ENCODE measurements at places on chromosomes 3 and 15.

GRCh38 chr15:70169147-70169546 is 71.4 kb upstream of the TLE3 start:
- no peak for DNase-seq

GRCh38 chr15:99969261-99969920 is 236.2 kb upstream of the LYSMD4 start:
- DNase-seq = peak; percentile 40

GRCh38 chr3:173397161-173398110 is at the start of gene NLGN1:
Gene NLGN1, plus strand, starts transcription at chr3:173397744.
- no peak for DNase-seq

- no peak for DNase-seq
Measured at GRCh38 chr3:115571413-115571812, 51.9 kb upstream of the GAP43 start.

GRCh38 chr3:54137311-54137710 is 15.0 kb downstream of the CACNA2D3 start:
- DNase-seq = no peak

DNA sequence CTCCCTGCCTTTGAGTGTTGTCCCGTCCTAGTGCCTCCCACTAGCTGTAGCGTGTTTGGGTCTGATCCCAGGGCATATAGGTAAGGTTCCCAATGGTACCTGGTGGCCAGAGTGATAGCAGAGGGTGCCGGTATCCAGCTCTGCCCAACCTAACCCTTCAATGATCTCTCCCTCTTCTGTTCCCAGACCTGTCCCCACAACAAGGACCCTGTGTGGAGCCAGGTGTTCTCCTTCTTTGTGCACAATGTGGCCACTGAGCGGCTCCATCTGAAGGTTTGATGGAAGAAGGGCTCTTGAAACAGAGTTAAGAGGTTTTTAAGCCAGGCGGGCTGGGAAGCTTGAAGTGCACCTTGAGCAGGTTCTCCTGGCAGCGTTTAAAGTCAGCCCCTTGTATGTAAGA is 35.5 kb downstream of the ESYT3 start:
- no peak for DNase-seq

DNA sequence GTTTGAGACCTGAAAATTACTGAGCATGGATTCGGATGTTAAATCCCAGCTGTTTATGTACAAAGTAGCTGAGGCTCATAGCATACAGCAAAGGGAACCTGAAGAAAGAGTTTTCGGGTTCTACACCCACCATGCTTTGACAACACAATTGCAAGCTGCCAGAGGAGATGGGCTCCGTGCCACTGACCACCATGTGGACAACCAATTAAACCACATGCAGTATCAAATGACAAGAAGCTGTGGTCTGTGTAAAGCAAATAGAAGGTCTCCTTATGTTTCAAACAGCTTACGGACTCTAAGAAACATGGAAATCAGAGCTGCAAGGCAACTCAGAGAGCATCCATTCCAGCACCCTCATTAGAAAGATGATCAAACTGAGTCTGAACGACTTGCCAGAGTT is 12.9 kb downstream of the GABRB3 start:
- no peak for DNase-seq

DNA sequence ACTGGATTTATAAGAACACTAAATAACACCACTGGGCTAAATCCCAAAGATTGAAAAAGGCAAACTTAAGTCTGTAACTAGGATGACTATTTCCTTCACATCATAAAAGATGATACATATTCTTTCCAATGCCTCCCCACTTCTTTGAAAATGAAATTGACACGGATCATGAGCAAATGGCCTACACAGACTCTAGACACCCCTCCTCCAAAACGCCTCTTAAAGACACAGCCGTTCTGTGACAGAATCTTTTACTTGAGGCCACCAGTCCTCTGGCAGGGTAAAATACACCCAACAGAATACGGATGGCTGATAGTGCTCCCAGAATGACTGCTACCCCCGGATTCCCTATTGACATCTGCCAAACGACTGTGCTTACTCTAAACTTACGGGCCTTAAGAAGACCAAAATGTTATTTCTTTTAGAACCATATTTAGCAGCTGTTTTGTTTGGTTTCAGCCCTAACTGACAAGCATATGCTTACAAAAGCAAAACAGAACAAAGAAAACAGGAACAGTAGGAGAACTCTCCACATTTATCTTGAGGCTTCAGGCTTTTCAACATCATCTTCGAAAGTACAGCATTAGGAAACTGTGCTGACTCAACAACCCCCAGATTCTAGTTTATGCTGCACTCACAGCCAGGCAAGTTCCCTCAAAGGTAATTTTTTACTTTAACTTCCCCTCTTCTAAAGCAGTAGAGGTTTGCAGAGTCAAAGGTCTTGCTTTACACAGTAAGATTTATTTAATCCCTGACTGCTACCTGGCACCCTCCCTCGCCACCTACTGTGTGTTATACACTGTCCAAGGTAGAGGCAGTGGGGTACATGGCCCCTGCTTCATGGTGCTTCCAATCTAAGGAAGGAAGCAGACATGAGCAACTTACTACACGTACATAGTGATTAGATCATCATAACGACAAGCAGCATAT is 84.3 kb downstream of the TNIK start:
- DNase-seq = no peak

- DNase-seq = peak; percentile 83
Measured at GRCh38 chr15:58521293-58521991, 89.7 kb downstream of the LIPC start.

DNA sequence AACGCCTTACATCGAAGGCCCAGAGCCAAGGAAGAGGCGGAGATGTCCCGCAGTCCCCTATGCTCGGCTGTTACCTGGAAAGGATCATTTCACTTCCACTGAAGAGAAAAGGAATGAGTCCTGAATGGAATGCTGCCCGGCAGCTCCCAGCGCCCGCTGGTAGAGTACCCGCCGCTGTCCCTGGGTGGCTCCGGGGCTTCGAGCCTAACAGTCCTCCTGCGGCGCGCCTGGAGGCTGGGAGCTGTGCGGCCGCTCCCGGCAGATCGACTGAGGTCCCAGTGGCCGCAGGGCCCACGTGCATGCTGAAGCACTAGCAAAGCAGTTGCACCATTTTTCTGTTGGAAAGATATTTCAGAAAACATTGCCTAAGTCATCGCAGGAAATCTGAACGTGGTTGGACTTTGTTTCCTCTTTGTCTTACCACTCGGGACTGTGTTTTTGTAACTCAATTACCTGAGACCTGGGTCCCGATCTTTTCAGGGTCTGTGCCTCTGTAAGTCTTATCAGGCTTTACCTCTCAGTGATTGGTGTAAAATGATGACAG is 984 bp downstream of the RNU6-1 start:
- DNase-seq = peak; percentile 82

GRCh38 chr15:88590759-88591158 is 30.4 kb upstream of the AEN start:
- DNase-seq = no peak

DNA sequence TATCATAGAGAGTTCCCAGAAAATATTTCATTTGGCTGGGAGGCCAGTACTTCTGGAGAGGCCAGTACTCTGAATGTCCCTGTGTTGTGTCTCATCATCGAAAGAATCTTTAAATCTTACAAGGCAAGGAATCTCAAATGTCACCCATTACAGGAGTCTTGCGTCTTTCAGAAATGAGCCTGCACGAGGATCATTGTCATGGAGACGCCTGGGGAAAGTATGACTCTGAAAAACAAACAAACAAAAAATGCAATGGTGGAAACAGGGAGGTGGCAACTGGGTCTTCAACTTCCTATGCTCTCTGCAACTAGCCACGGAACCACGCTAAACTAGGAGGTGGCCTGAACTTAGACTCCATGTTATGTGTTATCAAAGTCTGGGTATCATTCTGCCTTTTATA is 804.6 kb downstream of the EPHA3 start:
- DNase-seq = no peak

- DNase-seq = no peak
Measured at GRCh38 chr3:159252772-159253384, 451.0 kb downstream of the MFSD1 start.

DNA sequence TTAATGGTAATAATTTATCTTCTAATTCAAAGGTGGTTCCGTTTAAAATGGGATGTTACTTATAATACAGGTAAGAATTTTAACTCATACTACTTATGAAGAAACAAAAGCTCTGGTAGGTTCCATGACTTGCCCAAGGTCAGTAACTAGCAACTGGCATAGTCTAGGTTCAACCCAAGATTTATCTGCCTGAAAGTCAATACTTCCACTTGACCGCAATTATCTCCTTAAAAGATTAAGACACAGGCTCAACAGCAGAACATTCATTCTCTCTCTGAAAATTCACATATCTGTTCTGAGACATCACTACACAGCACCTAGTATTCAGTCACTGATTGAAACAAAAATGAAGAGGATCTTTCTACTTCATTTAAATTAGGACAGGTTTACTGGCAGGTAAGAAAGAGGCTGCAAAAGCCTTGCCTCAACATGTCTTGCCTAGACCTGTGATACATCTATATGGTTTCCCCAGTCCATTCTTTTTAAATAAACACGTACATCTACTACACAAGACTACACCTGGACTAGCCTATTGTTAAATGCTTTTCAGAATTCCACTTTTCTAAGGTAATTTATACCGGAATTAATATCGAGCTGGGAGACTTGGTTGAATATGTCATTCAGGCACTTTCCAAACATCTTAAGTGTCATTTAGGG is 1.2 kb downstream of the CSNK1G1 start:
- DNase-seq = no peak

DNA sequence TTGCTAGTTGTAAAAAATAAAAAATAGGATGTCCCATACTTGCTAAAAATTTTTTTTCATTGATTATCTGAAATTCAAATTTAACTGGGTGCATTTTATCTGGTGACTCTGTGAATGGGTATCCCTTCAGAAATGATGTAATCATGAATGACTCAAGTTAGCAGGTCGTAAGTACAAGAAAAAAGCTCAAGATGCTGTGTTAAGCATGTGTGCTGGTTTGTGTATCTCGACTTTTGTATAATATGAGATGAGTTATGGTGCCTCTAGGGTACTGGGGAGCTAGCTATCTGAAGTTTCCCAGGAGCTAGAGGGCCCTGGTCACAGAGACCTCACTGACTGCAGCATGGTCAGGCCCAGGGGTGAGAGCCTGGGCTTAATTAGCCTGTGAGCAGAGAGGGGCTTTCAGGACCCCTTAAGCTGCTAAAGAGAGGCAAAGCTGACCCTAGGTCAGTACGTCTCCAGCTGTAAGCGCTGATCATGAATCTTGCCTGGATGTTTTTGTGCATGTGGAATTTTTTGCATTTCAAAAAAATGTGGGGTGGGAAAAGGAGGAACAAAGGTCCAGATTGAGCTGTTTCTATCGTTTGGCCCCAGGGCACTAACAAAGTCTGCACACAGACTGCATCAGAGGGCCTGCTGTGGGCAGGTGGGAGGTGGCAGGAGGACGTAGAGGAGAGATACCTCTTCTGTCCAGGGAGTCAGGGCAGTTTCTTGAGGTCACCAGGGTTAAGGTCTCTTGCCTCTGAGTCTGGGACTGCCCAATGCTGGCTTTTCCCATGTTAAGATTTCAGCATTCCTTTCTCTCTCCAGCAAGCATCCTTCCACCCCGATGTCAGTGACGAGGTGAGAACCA is 233.2 kb upstream of the TPM1 start:
- DNase-seq = no peak

GRCh38 chr3:120081719-120082118 is 12.5 kb downstream of the GSK3B start:
- DNase-seq = no peak

DNA sequence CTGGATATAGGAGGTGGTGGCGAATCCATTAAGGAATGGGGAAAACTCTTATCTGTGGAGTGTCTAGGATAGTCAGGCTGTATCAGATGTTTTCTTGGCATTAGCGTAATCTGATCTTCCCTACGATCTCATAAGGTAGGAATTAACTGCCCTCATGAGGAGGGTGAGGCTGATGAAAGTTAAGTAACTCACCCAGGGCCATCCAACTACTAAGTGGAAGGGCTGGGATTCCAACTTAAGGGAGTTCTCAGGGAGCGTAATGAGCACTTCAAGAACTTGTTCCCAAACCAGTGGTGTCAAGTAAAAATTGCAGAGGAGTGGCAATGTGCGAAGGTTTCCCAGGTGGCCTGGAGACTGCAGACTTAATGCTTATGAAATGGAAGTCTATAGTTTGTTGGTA is 55.9 kb upstream of the OSBPL11 start:
- no peak for DNase-seq

- DNase-seq = no peak
Measured at GRCh38 chr15:28004143-28005003, 94.7 kb downstream of the OCA2 start.

DNA sequence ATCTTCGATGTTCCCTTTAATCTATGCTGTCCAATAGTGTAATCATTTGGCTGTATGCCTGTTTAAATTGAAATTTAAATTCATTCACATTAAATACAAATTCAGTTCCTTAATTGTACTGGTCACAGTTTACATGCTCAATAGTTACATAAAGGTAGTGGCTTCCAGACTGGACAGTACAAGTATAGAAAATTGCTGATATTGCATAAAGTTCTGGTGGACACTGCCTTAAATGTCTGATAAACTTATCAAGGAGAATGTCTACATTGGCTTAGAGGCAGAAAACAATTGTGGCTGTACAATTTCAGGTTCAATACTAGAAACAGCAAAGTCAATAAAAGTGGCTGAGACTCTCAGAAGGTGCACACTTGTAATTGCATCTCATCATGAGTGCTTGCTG is 365.2 kb downstream of the RBMS3 start:
- no peak for DNase-seq

- DNase-seq = no peak
Measured at GRCh38 chr3:61877359-61878138, 316.2 kb downstream of the PTPRG start.

GRCh38 chr3:161745741-161746140 is 249.1 kb downstream of the OTOL1 start:
- DNase-seq = no peak

DNA sequence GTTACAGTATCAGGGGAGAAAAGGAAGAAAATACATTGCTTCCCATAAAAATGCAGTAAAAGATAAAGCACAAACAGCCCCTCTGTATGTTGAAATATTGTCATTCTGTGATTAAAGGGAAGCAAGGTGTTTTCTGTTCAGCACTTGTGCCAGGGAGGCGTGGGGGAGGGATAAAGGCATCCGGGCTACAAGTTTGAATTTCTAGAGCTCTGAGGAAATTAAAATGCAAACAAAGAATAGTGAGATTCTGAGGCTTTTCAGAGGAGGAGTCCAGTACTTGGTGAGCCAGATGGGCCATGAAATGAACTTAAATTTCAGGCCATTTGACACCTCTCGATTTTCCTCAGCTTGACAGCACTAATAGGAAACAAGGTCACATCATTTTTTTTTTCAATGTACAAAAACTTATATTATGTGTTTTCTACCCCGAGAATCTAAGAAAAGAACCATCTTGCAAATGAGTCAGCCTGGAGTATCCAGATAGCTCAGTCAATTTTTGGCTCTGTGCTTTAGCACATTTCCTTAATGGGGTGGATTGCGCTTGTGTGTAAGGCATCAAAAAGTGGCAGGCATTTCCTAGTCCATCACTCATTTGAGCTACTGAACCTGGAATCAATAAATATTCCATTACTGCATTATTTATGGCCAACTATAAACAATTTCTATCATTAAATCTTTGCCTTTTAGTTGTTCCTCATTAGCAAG is 640.8 kb upstream of the TBL1XR1 start:
- no peak for DNase-seq

- DNase-seq = no peak
Measured at GRCh38 chr3:105253225-105253624, 113.5 kb upstream of the ALCAM start.
